GF-D8 (cell line): ENCODE measurements at places on chromosomes 11 and 22.

- no peak for DNase-seq
These were observed 14.6 kb upstream of the ANO1 start for GRCh38 chr11:70063555-70063954.

- DNase-seq: no peak
These were observed 39.8 kb downstream of the MPPED2 start for GRCh38 chr11:30546334-30546733.

- DNase-seq: no peak
These were observed 388.8 kb upstream of the B3GAT1 start for GRCh38 chr11:134800826-134801225.

- DNase-seq: no peak
These were observed at the start of gene MAPK8IP1 for GRCh38 chr11:45885274-45885920. MAPK8IP1 (plus strand) TSS chr11:45885651; CDS start chr11:45885821, 170 bp downstream.

DNA sequence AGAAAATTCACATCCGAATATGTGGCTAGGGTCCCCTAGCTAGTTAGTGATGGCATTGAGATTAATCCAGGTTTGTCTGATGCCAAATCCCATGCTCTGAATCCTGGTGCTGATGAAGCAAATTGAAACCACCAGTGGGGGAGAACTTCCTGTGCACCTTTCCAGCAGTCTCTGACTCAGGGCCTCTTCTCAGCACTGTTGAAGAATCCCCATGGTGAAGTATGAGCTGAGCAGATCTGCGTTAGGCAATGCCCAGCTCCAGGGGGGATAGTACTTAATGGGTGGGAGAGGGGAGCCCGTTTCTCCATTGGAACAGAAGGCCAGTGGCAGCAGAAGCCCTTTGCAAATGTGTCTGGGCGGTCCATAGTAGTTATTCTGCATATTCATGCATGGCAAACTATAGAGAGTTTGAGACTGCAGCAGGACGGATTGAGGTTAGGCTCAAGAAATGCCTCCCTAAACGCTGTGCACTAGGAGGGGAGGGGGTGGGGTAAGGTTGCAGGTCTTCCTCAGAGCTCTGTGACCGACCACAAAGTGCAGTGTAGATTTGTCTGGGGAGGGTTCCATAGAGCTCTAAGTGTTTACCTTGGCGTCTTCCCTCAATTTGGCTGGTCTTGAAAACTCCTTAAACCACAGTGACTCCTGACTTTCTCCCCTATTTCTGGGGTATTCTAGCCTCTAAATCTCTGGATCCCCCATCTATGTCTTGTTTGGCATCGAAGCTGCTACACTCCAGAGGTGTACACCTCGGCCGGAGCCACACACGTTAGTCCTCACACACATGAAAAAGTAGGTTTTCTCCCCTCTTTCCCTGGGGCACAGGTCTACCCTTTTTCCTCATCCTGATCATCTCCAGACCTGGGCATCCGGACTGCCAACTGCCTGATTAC, 4.8 kb downstream of the POU2F3 start:
- no peak for DNase-seq

DNA sequence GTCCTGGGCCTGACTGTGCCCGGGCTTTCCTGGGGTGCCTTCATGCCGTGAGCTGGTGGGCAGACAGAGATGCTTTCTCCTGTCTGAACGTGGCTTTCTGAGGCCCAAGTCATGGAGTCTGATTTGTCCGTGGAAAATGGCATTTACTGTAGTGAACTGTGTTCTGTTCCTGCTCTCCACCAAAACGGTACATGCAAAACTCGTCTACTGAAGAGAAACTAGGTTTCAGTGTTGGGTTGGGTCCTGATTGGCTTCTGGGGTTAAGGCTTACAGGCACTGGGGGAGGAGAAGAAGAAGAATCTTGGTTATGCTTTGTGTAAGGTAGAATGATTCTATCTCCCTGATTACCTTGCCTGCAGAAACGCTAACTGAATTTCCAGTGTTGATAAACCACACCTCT, 541.7 kb downstream of the NTM start:
- no peak for DNase-seq

DNA sequence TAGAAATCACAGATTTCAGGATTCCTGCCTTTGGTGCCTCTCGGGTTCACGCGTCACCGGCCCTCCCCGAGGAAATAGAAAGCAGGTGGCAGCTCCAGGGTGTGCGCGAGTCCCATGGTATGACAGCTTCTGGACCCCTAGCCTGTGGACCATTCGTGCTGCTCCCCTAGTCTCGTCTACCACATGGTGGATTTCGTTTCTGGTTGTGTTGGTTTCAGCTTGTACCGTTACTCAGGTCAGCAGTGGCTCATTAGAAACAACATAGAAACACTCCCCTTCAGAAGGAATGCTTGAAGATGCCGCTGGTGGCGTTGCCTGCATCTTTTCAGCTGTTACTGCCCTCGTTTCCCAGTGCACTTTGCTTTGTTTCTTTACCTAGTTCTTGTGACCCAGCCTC, 700 bp downstream of the TTC17 start:
- DNase-seq: no peak

- no peak for DNase-seq
These were observed 8.5 kb downstream of the RAB30 start for GRCh38 chr11:83063073-83063754.

- no peak for DNase-seq
These were observed 25.2 kb upstream of the PTPRJ start for GRCh38 chr11:47955061-47955755.

- DNase-seq: no peak
These were observed 15.1 kb upstream of the OAF start for GRCh38 chr11:120195601-120196320.

- no peak for DNase-seq
These were observed 35.7 kb downstream of the B3GAT1 start for GRCh38 chr11:134376150-134376921.

- no peak for DNase-seq
These were observed 58.4 kb downstream of the CD82 start for GRCh38 chr11:44623731-44624491.

- no peak for DNase-seq
These were observed 32.8 kb upstream of the LDLRAD3 start for GRCh38 chr11:35911013-35911412.

DNA sequence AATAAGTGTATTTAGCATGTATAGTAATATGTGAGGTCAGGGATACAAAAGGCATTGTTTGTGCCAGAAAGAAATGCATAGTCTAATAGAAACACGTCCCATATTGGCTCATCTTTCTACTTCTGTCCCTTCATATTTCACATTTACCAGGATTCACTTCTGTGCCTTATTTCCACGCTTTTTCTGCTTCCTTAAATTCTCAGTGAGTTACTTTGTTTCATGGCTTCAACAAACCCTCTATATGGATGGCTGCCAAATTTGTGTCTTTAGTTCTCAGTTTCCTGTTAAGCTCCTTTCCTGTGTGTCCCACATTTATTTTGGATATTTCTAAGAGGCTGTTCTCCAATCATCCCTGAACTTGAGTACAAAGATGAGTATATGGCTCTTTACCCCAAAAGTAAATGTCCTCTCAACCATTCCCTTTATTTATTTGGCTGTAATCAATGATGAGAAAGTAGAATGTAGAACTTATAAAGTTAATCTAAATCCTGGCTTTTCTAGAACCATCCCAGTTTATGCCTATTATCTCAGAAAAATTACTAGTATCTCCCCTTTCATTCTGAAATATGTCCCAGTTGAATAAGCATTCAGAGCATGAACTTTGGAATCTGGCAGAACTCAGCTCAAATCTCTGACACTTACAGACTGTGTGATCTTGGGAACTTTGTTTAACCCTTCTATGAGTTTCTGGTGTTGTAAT, 23.5 kb downstream of the OR8B12 start:
- no peak for DNase-seq

- no peak for DNase-seq
These were observed 85.5 kb downstream of the MORC2 start for GRCh38 chr22:30882974-30883533.

GRCh38 chr22:42170946-42171345, 40.3 kb upstream of the CYP2D6 start:
- no peak for DNase-seq
